Stomach (tissue), 19 donors: ENCODE measurements at places on chromosomes 16 and 17.
A peak's percentile ranks its signal among the peaks of the same experiment; 100 is the strongest.

- no peak for DNase-seq
Measured at GRCh38 chr16:1293921-1294656, 15.3 kb upstream of the UBE2I start.

- no peak for DNase-seq
Measured at GRCh38 chr16:84507011-84507982, 2.8 kb upstream of the MEAK7 start.

DNA sequence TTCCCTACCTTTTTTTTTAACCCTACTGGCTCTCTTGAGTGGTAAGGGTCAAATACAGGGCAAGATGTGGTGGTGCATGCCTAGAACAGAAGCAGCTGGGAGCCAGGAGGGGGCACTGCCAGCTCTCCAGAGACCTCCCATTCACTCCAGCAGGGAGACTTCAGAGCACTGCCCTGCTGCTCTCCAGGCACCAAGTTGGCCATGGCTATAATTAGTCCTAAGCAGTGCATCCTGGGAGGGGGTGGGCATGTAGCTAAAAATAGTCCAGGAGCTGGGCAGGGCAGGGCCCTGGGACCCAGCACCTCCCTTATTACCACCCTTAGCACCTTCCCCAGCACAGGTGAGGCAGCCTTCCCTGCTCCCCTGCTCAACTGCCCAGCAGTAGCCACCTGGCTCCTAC is 3.5 kb downstream of the CORO6 start:
- DNase-seq = no peak

GRCh38 chr16:47370536-47370935 is 90.3 kb downstream of the ITFG1 start:
- DNase-seq = no peak

DNA sequence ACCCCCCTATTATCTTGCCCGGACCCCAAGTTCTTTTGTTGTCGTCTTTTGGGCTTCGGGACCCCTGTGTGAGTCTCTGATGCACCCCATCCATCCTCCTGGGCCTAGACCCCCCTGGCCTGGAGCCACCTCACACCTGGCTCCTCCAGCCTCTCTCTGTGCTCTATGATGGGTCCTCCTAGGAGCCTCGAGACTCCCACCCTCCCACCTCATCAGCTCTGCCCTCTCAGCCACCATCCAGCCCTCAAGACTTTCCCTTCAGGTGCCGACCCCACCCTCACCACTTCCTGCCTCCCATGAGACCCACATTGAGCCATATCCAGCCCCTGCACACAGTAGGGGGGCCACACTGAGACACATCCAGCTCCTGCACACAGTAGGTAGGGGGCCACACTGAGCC is 8.7 kb upstream of the ATP2A3 start:
- DNase-seq = no peak

- no peak for DNase-seq
Measured at GRCh38 chr16:21598701-21599121, 666 bp upstream of the METTL9 start.

GRCh38 chr17:17921192-17922069 is 50.8 kb downstream of the TOM1L2 start:
- peak; percentile 83 for DNase-seq

DNA sequence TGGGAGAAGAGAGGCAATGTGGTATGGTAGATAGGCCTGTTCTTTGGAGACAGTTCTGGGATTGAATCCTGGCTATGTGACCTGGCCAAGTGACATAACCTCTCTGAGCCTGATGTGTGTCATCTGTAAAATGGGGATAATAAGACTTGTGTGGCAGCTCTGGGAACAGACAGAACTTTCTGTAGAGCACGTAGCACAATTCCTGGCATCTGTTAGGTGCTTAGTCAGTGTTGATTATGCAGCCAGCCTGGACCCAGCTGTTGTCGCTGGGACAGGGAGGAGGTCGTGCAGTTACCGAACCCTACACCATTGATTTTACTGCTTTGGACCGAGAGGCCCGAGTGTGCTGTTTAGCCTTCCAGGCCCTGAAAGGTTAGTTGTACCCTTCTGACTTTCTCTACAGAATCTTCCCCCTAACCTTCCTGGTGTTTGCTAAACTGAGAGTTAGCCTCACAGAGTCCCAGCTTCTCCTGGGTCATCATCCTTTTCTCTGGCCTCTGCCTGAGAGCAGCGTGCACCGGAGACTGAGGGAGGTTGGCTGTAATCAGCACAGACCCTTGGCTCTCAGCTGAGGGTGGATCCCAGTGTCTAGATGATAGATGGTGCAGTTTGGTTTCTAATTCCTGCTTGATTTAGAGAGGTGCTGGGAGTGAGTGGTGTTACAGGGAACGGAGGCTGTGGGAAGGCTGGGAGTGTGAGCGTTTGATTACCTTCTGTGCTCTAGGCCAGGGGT is 31.9 kb downstream of the MSI2 start:
- peak; percentile 35 for DNase-seq

GRCh38 chr17:63997341-63998048 is 656 bp upstream of the PRR29 start:
- peak; percentile 74 for DNase-seq

GRCh38 chr16:1645914-1646525 is 32.1 kb upstream of the JPT2 start:
- DNase-seq = no peak

- peak; percentile 89 for DNase-seq
Measured at GRCh38 chr17:9021158-9021991, at the start of gene NTN1. TSS of gene NTN1 (plus strand) at chr17:9021510. CDS start at chr17:9022374, 864 bp downstream.

GRCh38 chr17:33023790-33024189 is 32.1 kb downstream of the SPACA3 start:
- DNase-seq = no peak

DNA sequence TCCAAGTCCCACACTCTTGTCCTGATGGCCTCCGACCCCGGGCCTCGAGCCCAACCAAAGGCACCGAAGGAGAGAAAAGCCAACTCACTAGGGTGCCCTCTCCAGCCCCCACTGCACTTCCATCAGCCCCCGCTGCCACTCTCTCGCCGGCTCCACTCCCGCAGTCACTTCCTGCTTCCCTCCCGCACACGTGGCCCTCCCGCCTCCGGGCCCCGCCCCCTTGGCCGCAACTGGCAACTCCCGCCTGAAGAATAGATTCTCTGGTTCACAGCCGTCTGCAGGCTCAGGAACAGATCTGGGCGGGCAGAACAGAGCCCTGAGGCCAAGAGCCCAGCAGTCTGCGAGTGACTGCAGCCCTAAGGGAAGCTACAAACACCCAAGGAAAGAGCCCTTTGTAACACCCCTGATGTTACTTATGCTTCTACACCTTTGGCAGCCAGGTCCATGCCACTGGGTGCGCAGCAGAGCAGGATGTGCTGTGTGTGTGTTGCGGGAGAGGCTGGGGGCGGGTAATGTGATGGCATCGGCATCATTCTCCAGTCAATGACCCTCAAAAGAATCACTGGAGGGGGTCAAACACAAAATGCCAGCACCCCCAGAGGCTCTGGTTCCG is at the start of gene SLC39A11:
Gene SLC39A11, minus strand, starts transcription at position 166 of the 613 bp plus-strand sequence. CDS start 3,924 bp downstream, outside the sequence.
- peak; percentile 93 for DNase-seq

DNA sequence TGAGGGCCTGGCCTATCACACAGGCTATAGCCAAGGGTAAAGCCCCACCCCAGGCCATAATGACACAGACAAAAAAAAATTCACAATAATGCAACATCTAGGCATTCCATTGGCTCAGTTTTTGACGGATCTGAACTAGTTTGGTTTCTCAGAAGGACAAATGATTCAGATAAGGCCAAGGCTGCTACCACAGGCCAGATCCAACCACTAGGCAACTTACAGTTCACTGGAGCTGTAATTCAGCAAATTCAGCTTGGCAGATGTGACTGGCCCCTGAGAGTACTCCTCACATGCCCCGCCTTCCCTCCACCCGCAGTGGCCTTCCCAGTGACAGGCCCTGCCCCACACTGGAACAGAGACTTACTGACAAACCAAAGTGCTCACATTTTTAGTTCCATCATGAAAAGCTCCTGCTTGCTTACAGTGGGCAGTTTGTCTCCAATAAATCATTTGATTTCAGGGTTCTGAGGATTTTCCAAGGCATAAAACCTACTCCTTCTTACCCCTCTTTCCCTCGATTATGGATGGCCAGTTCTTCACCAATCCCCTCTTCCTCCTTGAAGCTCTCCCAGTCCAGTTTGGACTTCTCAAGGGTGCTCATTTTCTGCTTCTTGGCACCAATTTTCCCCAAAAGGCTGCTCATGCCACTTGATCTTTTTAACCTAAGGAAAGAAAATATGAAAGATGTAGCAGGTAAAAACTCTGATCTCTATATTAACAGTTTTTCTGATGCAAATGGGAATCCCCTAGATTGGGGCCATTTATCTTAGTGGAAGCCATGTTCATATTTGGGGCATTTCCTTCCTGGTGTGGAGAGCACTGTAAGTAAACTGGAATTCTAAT is 53.3 kb upstream of the BCAR1 start:
- DNase-seq = peak; percentile 64

- no peak for DNase-seq
Measured at GRCh38 chr17:53058031-53058430, 764.7 kb upstream of the KIF2B start.

- no peak for DNase-seq
Measured at GRCh38 chr17:81499601-81499970, 13.0 kb downstream of the ACTG1 start.

GRCh38 chr16:65991149-65991701 is 375.3 kb upstream of the CDH5 start:
- DNase-seq = no peak

- no peak for DNase-seq
Measured at GRCh38 chr17:40932608-40933007, 4.8 kb downstream of the KRT23 start.
